ENCODE measurements at places on chromosomes 1 and 21.

DNA sequence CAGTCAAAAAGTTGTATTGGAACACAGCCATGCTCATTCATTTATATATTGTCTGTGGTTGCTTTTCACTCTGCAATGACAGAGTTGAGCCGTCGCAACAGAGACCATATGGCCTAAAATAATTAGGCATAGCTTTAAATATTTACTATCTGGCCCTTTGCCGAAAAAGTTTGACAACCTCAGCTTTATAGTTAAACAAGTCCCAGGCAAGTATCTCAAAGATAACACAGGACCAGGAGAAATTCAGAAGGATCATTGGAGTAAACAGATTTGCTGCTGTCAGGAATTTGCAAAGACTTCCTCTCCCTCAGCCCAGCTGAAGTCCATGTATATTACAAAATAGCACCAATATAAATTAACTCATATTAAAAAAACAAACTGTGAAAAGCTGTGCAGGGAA is 34.4 kb downstream of the NID1 start:
- no peak for DNase-seq

DNA sequence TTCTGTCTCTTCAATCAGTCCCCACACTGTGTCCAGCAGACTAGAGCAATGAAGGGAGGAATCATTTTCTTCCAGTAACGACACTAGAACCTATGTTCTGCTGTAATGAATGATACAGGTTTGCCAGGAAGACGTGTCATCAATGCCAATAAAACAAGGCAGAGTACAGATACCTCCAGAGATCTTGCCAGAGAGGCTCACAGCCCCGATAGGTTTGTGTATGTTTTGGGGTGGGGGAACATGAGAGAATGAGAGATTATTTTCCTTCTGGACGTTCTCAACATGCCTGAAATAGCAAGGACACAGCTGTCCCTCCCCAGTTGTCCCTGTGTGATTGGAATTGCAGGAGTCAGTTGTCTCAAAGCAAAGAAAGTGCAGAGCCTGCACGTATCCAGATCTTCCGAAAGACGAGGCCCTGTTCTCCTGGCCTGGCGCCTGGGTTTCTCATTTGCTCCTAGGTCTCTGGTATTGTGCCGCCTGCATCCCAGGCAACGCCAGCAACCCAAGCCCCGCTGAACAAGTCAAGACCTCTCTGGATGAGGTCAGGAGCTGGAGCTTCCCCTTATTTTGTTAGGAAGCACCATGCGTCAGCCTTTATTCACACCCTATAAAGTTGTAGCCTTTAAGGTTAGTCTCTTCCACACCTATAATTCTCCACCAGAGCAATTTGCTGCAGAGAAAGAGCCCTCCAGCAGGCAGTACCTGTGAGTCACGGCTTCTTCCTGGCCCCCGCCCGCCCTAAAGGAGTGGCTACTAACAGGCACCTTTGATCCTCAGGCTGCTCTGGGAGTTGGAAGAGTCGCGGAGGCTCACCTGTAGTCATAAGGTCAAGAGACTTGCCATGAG is 130.5 kb downstream of the TOMM20 start:
- DNase-seq: no peak

DNA sequence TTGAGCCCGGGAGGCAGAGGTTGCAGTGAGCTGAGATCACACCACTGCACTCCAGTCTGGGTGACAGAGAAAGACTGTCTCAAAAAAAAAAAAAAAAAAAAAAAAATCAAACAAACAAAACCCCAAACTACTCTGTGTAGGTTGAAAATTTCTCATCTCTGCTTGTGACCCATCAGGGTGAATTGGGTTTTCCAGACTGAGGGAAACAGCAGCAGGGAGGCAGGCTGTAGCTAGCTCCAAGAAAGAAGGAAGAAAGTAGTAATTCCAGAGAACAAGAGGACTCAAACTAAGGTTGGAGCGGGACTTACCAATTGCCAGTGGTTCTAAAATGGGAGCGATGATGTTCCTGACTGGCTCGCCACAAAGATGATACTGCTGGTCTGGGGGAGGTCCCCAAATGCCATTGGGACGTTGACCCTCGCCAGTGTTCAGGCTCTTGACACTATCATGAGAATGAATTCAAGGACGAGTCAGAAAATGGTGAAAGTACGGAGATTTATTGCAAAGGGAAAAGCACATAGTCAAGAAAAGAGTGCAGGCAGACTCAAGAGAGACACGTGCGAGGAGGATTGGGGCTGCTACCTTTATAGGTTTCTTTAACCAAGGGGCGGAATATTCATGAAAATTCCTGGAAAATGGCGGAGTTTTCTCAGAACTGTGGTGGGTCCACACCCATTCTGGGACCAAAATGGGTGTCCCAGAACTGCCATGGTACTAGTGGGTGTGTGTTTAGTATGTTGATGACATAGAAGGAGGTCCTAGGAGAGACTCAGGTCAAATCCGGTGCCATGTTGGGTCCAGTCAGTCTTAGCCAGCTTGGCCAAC is 13.4 kb downstream of the AADACL4 start:
- DNase-seq: no peak

GRCh38 chr1:168365719-168366479 is 85.2 kb downstream of the TBX19 start:
- DNase-seq: no peak

- no peak for DNase-seq
Measured at GRCh38 chr1:30562559-30562958, 160.8 kb downstream of the MATN1 start.

GRCh38 chr1:11132563-11133293 is 33.1 kb upstream of the EXOSC10 start:
- DNase-seq: no peak

DNA sequence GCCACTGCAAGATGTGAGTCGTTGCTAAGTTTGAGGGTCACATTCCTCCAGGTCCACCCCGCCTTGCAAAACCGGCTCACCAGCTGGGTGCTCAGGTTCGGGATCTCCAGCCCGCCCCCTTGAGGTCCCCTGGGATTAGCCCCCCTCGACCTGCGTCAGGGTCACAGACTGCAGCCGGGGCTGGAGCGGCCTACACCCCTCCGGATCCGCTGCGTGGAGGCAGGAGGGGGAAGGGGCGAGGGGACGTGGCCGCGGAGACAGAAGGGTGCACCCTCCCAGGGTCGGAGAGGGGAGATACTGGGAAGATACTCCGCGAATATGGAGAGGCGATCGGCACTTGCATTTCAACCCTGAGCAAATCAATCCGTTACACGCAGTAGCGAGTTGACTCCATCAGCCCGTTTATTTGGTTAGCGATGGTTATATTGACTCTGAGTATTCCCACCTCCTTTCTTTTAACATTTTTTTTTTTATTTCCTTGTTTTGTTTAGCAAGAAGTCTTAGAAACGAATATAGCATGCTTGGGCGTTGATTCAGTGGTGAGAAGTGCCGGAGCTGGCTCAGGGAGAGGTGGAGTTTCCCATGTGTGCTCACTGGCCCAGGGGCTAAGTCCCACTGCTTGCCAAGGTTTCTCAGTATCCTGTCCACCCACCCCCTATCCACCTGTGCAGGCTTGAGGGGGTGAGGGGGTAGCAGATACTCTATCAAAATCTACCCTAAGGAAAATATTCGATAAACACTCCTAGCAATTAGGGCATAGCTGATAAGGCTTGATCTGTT is 997 bp downstream of the IFNAR2 start:
- DNase-seq: peak; percentile 78

GRCh38 chr1:77494026-77494425 is 188.4 kb downstream of the ZZZ3 start:
- no peak for DNase-seq

GRCh38 chr1:171212607-171213351 is 27.7 kb downstream of the FMO2 start:
- DNase-seq: no peak

GRCh38 chr1:67458663-67459062 is 28.5 kb upstream of the SERBP1 start:
- DNase-seq: no peak

DNA sequence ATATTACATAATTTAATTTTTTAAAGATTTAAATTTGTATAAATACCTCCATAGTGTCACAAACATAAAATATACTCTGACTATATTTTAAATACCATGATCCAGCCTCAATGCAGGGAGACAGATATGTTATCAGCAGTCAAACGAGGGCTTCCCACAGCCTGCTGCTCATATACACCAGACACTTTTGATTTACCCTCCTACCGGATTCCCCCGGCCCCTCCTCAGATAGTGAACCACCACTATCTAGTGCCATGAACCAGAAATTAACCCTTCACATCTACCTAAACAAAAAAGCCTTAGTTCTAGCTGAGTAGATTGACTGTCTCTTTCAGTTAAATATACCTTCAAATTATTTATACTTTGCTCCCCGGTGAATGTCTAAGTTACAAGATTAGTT is 52.4 kb upstream of the C1orf53 start:
- DNase-seq: no peak

DNA sequence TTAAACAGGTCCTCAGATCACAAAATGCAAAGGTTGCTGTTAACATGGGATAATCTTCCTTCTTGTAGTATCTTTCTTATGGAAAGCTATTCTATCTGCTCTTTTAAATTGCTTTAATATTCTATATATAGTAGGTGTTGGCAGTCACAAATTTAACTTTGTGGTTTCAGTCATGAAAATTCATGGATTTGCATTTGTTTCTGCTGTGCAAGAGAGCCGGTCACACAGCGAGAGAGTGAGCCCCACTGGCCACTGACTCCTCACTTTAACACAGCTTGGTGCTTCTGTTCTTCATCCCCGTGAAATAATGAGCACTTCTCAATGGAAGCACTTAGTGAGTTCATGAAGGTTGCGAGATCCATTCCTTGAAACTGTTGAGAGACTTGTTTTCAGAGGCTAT is 18.1 kb upstream of the BMP8A start:
- DNase-seq: no peak

DNA sequence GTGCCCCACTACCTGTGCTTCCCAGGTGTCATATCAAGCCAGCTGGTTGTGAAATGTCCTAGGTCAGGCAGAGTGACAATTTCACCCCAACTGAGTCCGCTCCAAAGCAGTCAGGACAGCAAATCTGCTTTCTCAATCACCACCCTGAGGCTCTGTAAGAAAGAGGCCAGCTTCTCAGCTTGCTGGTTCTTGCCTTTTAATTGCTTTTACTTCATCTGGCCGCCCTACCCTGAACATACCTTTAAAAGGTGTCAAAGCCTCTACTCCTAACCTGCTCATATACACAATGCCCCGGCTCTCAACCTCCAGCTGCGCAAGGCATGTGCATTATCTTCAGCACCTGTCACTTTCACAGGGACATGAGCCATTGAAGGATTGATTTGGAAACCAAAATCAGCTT is 581.6 kb downstream of the NPHP4 start:
- no peak for DNase-seq

DNA sequence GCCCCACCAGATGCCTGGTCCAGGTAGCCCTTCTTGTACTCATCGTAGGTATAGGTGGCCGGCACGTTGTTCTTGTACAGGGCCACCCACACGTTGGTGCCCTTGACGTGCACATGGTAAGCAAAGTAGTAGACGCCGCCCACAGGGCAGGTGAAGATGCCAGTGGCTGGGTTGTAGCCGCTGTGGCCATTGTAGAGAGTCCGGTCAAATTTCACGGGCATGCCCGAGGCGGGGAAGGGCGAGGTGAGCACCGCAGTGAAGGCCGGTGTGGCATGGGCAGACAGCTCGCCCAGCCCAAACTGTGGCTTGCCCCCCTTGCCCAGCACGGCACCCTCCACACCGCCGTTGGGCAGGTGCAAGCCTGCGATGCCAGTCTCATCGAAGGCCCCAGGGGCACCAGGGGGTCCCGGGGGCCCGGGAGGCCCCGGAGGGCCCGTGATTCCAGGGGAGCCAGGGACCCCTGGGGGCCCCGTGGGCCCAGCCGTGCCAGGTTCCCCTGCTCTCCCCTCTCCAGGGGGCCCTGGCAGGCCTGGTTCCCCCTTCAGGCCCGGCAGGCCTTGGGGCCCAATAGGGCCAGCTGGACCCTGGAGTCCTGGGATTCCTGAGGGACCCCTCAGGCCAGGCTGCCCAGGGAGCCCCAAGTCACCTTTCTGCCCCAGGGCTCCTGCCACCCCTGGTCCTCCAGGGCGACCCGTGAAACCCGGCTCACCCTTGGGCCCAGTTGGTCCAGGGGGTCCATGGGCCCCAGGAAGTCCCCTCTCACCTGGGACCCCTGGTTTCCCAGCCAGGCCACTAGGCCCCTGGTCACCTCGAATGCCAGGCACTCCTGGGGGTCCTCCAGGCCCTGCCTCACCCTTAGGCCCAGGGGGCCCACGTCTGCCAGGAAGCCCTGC is 9.2 kb downstream of the ADPRS start:
- DNase-seq: no peak

- DNase-seq: no peak
Measured at GRCh38 chr1:182670032-182670749, 14.2 kb downstream of the RGS8 start.

GRCh38 chr1:38827318-38827717 is 32.3 kb downstream of the RRAGC start:
- DNase-seq: no peak

- peak; percentile 61 for DNase-seq
Measured at GRCh38 chr1:7705048-7705907, 65.8 kb upstream of the VAMP3 start.

GRCh38 chr1:228830954-228831481 is 95.7 kb downstream of the RHOU start:
- DNase-seq: peak; percentile 51

- DNase-seq: no peak
Measured at GRCh38 chr1:234994436-234995295, 134.0 kb downstream of the TOMM20 start.

GRCh38 chr1:26861889-26862378 is 1.0 kb upstream of the SFN start:
- no peak for DNase-seq

- no peak for DNase-seq
Measured at GRCh38 chr1:98546319-98546718, 115.2 kb upstream of the SNX7 start.

GRCh38 chr1:14302025-14302424 is 296.5 kb upstream of the KAZN start:
- no peak for DNase-seq

DNA sequence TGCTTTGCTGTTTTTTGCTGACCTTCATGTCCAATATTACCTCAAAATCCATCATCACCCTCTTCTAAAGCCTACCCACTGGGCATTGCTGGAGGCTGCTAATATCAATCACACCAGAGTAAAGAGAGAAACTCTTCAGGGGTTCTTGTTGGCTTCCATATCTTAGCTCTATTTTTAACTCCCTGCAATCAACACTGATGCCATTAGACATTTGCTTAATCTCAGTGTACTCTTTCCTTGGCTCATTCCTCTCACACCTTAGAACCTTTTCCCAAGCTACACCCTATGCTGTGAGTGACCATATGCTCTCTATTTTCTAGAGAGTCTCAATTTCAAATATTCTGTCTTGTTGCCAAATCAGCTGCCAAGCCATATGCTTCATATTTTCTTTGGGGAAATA is 40.6 kb upstream of the RABGAP1L start:
- DNase-seq: no peak

GRCh38 chr1:227002531-227003049 is 62.5 kb downstream of the COQ8A start:
- no peak for DNase-seq

- DNase-seq: peak; percentile 91
Measured at GRCh38 chr1:42931911-42932422, 26.7 kb downstream of the SLC2A1 start.

- no peak for DNase-seq
Measured at GRCh38 chr1:158830904-158831507, at the start of gene MNDA. Gene MNDA, plus strand, starts transcription at chr1:158831351. Its CDS starts 10,803 bp downstream, at chr1:158842154.

- DNase-seq: no peak
Measured at GRCh38 chr1:110364221-110364620, 25.0 kb downstream of the RBM15 start.
